Hepatocyte (in vitro differentiated cells): ENCODE measurements at places on chromosomes 3 and 15.

- DNase-seq = no peak
Measured at GRCh38 chr3:10370429-10370828, 49.5 kb upstream of the SEC13 start.

DNA sequence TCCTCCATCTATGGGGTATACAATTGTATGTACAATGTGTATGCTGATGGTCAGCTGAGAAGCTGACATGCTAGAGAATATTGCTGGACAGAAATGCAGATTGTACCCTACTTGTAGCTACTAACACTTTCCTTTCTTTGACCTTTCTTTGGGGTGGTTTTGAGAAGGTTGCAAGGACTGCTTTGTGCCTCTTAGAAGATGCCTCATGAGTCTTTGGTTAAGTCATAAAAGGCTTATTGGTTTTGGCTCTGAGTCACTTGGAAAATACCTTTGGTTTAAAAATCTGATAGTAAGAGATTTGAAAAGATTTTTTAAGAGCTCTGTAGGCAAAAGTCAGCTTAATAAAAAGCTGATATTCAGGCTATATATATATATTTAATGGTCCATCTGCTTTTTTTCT, 71.5 kb downstream of the ZMAT3 start:
- no peak for DNase-seq

DNA sequence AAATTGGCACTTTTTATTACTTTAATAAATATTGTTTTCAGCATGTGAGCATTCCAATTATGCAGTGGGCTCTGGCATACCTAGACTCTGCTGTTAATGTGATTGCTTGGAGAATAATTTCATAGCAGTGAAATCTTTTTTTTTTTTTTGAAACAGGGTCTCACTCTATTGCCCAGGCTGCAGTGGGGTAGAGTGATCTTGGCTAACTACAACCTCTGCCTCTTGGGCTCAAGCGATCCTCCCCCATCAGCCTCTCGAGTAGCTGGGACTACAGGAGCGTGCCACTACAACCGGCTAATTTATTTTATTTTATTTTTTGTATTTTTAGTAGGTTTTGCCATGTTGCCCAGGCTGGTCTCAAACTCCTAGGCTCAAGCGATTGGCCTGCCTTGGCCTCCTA, 14.6 kb upstream of the CORO2B start:
- DNase-seq = no peak

DNA sequence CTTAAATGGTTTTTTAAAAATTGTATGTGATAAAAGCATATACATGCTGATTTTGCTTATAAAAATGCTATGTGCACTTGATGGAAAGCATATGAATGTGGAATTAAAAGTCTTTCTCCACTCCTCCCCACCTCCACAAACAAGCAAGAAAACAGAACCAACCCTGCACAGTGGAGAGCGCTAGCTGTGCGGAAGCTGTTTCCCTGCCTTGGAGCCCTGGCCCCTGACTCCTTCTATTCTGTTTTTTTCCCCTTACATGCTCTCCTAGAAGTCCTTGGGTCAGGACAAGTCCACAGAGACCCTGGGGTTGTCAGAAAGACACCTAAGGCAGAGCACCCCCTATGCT, 64.2 kb downstream of the BOC start:
- DNase-seq = no peak

DNA sequence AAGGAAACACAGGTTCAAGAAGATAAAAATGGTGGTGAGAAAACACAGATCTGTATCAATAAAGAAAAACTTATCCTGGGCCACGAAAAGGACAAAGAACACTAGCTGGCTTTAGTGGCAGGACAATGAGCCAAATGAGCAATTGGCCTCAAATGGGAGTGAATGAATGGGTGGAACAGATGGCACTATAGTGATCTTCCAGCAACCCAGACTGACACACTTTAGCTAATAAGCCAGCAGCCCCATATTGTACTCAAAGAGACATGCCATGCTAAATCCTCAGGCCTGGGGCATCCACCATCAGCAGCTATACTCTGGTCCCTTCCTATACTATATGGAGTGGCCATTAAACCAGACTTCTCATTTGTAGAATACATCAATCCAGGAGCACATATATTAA, 60.0 kb upstream of the GADL1 start:
- DNase-seq = no peak

DNA sequence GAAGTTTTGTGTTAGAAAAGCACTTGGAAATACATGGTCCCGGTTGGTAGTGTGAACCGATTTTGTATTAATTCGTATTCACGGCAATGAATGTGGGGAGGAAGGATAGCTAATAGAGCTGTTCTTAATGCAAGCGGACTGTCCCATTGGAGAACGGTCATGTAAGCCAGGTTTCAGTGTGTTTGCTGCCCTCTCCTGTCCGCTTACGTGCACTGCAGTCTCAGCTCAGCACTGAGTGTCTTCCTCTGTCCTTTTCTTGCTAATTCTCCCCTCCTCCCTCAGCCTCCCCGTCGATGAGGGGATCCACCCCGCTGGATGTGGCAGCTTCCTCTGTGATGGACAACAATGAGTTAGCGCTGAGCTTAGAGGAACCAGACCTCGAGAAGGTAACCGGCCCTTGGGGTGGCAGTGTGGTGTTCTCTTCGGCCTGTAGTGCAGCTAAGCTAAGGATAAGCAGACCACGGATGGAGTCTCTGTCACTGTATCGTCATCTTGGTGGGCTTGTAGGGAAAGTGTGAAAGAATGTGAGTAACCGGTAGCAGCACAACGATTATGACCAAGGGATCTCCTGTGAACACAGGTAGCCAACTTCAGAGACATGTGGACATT, 267.5 kb upstream of the CHRM5 start:
- DNase-seq = peak; percentile 82

- DNase-seq = peak; percentile 80
Measured at GRCh38 chr15:101258238-101259144, 6.6 kb upstream of the CHSY1 start.

- no peak for DNase-seq
Measured at GRCh38 chr3:130662501-130662996, 84.1 kb downstream of the PIK3R4 start.
